ENCODE measurements at places on chromosomes 3 and 15.

DNA sequence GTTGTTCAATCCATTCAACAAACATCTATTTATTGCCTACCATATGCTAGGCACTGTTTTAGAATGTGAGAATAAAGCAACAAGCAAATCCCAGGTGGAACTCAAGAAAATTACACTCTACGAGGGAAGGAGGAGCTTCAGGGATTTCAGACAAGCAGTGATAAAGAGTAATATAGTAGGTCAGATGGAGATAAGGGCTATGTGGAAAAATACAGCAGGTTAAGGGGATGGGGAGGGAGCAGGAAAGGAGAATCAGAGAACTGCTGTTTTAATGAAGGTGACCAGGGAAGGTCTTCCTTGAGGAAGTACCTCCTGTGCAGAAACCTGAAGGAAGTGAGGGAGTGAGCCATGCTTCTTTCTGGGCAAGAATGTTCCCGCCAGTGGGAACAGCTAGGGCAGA is 47.2 kb upstream of the NEO1 start:
- no peak for DNase-seq

- DNase-seq, result no peak
Observed at GRCh38 chr3:168085491-168086119, 10.1 kb downstream of the GOLIM4 start.

GRCh38 chr3:108667312-108667711 is 77.8 kb downstream of the DZIP3 start:
- no peak for DNase-seq

DNA sequence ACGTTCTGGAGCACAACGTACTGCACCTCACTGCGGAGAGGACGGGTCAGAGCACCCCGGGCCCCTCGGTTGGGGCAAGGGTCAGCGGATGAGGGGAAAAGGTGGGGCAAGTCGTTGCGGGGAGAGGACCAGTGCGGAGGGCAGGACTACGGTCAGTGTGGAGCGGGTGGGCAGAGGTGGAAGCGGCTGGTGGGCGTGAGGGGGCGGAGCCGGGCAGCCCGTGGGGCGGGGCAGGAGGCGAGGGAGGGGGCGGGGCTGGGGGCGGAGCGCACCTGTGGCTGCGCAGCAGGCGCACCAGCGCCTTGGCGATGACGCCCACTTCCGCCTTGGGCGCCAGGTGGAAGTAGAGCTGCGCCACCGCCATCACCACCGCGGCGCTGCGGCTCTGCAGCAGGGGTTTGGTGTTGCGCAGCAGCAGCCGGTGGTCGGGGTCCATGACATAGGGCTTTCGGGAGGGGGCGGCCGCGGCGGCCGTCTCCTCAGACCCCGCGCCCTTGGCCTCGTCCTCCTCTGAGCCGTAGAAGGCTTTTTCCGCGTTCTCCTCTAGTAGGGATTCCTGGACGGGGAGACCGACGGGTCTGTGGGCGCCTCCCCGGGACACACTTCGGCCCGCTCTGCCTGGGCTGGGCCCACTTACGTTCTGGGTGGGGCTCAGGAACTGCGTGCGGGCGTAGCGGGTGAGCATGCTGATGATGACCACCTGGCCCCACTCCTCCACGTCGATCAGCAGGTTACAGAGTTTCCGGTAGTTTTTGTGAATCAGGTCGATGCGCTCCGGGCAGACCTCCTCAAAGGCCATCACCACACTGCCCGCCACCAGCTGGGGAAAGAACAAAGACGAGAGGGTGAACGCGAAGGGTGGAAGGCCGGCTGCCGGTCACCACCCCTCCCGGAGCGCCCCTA is 29.2 kb downstream of the AP3B2 start:
- DNase-seq, result peak; percentile 58

All from NCI-H2107 (cell line).